RWPE1 (cell line): ENCODE measurements at places on chromosomes 6 and 20.

DNA sequence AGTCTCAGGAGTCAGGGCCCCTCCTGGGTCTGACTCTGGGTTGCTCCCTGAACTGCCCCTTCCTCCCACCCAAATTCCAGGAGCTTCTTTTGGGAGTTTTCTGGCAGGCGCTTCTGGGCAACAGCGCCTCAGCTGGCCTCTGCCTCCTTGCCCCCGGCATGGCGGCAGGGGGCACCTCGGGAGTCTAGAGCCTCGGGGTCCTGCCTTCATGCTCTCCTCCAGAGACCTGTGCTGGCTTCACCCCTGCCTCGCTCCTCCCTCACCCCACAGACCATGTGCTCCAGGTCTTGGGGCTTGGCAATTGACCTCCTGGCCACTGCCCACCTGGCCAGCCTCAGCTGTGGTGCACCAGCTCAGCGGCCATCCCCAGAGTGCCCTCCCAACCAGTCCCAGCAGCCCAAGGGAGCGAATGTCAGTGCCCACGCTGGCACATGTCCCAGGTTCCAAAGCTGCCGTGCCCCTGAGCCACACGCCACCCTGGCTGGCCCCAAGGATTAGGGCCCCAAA lies 43.4 kb downstream of the SRC start:
- no peak for DNase-seq

GRCh38 chr6:36797055-36797454 lies 42.2 kb downstream of the CPNE5 start:
- DNase-seq: no peak

GRCh38 chr20:31770243-31770642 lies 31.2 kb downstream of the TPX2 start:
- DNase-seq: no peak

GRCh38 chr20:50129662-50130355 lies 16.9 kb upstream of the UBE2V1 start:
- DNase-seq: peak; percentile 68

- DNase-seq: no peak
Measured at GRCh38 chr20:46743088-46743487, 33.6 kb downstream of the SLC2A10 start.

DNA sequence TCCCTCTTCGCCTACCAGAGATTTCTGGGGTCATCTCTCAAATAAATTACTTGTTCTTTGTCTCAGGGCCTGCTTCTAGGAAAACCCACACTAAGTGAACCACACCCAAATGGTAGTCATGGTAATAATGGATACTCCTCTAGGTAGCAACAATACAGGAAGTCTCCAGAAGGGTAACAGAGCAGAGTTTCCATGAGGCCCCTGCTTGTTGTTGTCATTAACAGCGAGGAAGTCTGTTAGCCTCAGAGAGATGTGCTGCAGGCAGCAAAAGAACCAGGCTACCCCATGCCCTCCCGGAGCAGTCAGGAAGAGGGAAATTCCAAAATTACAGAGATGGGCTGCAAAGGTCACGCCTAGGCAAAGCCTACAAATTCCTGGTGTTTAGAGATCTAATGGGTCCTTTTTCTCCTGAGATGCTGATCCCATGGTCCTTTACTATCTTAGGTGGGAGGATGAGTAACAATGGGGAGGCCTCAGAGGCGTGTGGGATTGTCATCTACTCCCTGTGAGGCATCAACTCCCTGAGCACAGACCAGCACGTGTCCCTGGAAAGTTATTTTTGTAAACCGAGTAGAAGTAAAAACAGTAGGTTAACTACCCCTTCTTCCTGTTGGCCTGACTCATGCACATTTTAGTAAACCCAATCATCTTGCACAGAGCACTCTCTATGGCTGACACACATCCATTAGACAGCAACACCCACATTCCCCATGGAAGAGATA lies 10.1 kb downstream of the ISM1 start:
- DNase-seq: peak; percentile 59

GRCh38 chr6:131840936-131841583 lies 33.2 kb downstream of the ENPP1 start:
- DNase-seq: no peak

GRCh38 chr6:127188744-127189143 lies 70.3 kb downstream of the RSPO3 start:
- DNase-seq: no peak

DNA sequence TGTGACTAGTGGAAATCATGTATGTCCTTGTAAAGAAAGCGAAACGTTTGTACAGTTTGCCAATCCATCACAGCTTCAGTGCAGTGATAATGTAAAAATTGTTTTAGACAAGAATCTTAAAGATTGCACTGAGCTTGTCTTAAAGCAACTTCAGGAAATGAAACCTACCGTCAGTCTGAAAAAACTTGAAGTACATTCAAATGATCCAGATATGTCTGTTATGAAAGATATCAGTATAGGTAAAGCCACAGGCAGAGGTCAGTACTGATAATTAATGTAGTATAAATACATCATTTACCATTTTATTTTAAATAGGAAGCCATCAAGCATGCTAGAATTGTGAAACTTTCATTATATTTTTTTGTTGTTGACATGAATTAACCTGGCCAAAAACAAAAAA lies 60.9 kb upstream of the SMIM8 start:
- no peak for DNase-seq
